ENCODE measurements at places on chromosomes 7 and 10.

GRCh38 chr10:104317269-104317710, 21.0 kb downstream of the ITPRIP start:
- DNase-seq = no peak

- no peak for DNase-seq
Observed at GRCh38 chr7:137667633-137668387, 179.0 kb downstream of the DGKI start.

GRCh38 chr10:499991-500390, 189.5 kb downstream of the DIP2C start:
- DNase-seq = no peak

DNA sequence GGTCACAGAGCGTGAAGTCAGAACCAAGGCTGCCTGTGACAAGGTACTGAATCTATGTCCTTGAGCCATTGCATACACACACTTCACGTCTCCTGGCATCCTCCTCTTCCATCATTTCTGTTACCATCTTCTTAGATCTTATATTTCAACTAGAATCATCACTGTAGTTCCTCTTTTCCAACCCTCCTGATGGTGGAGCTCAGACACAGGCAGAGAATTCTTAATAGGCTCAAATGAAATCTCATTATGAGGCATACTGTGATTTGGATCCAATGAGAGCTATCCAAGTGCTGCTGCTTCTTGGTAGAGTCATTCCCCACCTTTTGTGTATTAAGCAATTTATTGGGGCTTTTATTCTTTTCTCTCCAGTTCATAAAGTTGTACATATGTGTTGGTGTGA, 113.2 kb downstream of the CALCR start:
- no peak for DNase-seq

DNA sequence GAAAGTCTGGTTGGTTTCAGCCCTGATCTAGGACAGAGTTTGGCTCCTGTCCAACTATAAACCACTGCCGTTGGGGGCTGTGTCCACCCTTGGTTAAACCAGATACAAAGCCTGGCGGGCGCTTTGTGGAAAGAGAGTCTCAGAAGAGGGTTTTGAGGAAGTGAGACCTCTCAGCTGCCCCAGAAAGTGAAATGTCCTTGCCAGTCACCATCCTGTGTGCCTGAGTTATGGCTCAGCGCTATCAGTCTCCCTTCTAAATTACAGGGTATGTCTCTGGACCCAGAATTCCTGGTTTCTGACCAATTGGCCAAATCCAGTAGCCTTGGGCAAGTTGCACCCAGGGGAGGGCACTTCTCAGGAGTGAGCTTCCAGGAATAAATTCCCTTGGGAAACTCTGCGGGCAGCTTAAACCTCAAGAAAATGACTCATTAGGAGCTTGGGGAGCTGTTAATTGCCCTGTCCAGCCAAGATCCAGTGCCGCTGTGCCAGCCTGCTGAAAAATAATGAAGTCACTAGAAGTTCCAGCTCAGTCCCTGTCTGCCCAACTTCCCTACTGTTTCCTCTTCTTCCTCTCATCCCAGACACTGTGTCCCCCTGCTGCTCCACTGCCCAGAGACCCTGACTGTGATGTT, 66.7 kb upstream of the PDZD8 start:
- DNase-seq = no peak

DNA sequence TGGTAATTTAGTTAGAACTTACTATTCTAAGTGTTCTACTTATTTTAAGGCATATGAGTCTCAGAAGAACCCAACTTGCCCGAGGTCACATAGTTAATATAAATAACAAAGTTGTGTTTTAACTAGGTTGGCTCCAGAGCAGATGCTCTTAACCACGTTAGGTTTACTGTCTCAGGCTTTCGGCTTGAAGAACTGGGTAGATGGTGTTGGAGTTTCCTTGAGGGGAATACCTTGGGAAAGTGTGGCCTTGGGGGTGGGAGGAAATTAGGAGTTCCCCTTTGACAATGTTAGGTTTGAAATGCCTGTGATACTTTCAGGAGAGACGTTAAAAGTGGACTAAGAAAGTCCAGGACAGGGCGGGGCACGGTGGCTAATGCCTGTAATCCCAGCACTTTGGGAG, 9.6 kb downstream of the ZNF398 start:
- DNase-seq = no peak

DNA sequence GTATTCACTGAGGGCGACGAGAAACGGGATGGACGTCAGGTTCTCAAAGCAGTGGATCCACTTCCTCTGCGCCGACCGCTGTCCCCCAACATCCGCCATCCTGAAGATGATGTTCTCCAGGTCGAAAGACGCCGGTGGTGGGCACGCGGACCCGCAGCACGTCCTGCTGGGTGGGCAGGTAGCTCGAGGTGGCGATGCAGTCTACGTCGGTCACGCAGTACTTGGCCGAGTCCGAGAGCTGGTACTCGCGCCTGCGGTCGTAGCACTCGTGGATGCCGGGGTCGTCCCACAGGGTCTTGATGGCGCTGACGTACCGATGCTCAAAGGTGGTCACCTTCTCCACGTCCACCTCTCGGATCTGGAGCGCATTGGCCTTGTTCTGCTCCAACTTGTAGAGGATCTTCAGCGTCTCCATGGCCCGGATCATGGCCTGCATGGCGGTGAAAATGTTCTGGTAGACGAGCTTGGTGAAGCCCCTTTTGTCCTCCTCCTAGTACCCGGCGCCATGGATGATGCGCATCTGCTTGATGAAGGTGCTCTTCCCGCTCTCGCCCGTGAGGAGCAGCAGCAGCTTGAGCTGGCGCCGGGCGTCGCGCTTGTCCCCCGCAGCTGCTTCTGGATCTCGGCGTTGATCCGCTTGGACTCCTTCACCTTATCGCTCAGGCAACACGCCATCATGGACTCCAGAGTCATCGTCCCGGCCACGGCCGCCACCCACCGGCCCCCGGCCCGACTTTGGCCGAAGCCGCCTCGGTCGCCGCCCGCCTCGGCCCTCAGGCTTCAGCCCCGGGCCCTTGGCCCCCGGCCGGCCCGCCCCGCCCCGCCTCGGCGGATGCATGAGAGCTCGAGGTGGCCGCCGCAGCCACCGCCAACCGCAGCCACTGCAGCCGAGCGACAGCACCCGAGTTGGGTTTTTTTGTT, 122.9 kb upstream of the KCTD7 start:
- DNase-seq = no peak

DNA sequence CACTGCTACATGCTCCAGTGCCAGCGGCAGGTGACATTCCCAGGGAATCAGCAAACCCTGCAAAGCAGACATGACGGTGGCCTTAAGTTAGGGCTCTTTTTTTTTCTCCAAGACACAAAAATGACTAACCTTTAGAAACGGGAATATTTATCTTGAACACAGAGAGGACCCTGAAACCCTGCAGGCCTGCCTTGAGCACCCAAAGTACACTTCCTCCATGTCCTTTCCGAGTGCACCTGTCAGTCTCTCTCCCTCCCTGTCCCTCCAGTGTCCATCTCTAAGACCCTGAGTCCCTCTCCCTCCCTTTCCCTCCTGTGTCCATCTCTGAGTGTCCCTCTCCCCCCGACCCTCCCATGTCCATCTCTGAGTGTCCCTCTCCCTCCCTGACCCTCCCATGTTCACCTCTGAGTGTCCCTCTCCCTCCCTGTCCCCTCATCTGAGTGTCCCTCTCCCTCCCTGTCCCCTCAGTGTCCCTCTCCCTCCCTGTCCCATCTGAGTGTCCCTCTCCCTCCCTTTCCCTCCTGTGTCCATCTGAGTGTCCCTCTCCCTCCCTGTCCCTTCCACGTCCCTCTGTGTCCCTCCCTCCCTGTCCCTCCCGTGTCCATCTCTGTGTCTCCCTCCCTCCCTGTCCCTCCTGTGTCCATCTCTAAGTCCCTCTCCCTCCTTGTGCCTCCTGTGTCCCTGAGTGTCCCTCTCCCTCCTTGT, 51.2 kb upstream of the CAMK2B start:
- no peak for DNase-seq

DNA sequence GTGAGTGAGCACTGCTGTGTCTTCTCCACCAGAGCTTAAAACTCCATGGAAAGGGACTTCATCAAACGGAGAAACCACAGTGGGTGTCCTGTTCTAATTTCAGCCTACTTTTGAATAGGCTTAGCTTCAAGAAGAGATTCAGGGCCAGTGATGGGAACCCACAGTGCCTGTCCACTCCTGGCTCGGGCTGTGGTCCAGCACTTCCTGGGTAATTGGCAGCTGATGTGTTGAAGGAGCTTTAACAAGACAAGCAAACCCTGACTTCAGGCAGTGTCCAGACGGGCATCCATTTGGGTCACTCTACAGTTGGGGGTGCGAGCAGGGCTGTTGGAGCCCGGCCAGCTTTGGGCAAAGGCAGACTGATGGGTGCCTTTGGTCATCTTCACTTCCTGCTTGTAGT, 14.5 kb downstream of the VWC2 start:
- no peak for DNase-seq

DNA sequence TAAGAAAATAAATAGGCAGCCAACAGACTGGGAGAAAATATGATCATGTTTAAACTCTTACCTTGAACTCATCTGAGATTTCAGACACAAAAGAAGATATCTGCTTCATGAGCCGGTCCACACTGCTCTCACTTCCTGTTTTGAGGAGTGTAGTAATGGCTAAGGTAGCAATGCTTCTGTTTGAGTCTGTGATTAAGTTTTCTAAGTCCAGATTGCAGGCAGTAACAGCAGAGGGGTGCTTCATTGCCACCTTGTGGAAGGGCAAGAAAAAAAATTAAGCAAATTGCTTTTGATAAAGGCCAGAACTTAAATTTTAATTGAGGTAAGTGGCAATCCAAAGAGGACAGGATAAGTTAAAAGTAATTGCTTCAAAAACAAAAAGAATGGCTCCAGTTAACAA, 69.1 kb downstream of the MEST start:
- no peak for DNase-seq

- DNase-seq = no peak
Observed at GRCh38 chr10:128894641-128895040, 572.4 kb upstream of the MGMT start.

DNA sequence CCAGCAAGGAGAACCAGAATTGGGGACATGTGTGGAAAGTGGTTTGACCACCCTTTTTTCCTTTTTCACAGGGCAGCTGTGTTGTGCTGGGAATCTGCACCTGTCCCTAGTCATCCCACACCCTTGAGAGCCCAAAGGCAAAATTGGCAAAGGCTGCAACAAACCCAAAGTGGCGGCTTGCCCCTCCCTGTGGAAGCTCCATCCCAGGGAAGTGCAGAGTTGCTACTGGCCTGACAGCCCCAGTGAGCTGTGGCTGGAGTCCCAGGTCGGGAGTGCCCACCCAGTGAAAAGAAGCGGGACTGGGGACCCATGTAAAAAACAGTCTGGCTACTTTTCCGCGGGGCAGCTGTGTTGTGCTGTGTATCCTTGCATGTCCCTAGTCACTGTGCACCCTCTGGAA, 109.1 kb upstream of the GRM3 start:
- no peak for DNase-seq

DNA sequence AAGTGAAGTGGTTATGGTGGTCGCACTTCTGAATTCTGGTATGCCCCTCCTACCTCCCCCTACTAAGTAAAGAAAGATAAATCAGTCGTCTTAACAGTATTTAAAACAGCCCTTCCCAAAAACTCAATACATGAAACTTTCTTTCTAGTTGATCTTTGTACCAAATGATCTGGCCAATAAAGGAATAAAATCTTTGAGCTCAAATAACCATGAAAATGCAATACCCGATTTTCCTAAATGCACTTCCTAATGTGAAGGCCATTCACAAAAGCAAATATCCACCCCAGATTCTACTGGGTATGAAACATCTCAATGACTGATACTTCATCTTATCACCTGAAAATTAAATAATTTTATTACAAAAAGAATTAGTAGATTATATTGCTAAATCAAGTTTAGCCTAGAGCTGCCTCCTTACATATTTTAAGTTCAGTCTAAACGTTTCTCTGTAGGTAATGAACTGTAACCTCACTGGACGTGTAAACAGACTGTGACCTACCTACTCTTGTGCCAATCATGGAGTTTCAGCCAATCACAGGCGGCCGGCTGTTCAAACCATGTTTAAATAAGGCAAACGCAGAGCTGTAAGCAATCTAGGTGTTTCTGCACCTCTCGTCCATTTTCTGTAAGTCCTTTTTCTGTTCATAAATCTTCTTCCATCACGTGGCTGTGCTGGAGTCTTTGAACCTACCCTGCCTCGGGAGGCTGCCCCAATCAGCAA, 146.9 kb upstream of the AKR1E2 start:
- no peak for DNase-seq

Measured in activated T-helper 1 cell treated with anti-CD3 and anti-CD28 coated beads, Interleukin-2, amount 50 U/mL, for 16 hours (primary cell).